GM12865 (cell line): ENCODE measurements at places on chromosomes 5 and 9.

- DNase-seq: no peak
Measured at GRCh38 chr9:124277420-124277819, 19.7 kb downstream of the NEK6 start.

DNA sequence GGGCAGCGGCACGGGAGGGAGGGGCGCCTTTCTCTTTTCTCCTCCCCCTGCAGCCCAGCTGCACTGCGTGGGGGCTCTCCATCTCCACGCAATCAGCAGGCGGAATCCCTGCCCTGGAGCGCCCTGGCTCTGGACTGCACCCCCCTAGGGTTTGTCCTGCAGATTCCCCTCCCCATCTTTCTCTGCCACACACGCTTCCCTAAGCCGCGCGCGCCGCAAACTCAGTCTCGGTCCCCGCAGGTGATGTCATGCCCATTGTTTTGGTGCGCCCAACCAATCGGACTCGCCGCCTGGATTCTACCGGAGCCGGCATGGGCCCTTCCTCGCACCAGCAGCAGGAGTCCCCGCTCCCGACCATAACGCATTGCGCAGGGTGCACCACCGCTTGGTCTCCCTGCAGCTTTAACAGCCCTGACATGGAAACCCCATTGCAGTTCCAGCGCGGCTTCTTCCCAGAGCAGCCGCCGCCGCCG, at the start of gene KCNN2:
TSS of gene KCNN2 (plus strand) at position 347 of the 473 bp plus-strand sequence. CDS start at position 417, 70 bp downstream.
- peak; percentile 52 for DNase-seq

GRCh38 chr9:133074111-133074651, 12.4 kb downstream of the CEL start:
- DNase-seq: no peak

DNA sequence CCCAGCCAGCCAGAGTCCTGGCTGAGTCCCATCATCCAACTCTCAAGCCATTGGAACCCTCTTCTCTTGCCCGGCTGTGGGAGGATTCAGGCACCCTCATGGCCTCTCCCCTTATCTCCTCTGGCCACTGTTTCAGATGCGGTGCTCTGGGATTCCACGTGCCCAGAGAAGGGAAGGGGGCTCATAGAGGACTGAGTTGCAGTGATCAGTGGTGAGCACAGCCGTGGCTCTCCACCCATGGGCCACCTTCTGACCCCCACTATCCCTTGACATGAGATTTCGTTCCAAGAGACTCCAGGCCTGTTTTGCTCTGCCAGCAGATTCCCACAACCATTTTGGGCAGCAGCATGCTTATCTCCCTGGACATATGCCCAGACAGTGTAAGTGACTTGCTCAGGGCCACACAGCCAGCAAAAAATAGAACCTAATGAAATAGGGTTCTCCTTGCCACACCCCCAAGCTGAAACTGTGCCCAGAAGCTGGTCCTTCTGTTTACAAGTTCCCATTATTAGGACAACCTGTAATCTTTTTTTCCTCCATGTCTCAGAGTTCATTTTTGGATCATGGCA, 2.7 kb downstream of the GPX3 start:
- DNase-seq: no peak

DNA sequence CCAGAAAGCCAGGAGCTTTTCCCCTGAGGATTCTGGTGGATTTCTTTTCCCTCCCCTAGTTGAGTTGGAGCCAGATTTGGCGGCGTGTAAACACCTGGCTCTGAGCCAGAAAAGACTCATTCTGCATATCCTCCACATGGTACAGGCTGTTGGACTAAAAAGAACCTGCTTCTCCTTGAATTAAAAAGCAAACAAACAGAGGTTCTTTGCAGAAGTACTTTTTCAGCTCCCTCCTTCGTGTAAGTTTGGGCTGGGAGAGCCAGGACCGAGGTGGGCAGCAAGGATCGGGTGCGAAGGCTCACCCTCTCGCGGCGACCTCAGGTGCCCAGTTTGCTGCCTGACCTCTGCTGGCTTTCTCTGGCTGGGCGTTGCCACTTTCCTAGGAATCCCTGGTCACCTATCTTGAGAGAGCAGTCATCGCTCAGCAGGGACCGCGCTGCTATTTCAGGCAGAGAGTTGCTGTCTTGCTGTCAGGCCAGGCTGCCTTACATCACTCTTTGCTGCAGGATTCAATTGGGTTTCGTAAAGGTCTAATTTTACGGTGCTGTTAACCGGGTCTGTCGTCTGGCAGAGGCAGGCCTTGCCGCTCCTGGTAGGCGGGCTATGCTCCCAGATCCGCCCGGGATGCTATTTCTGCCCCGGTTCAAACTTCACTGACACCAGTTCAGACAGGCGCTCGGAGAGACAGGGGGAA, 3.2 kb downstream of the PAPPA start:
- DNase-seq: no peak

DNA sequence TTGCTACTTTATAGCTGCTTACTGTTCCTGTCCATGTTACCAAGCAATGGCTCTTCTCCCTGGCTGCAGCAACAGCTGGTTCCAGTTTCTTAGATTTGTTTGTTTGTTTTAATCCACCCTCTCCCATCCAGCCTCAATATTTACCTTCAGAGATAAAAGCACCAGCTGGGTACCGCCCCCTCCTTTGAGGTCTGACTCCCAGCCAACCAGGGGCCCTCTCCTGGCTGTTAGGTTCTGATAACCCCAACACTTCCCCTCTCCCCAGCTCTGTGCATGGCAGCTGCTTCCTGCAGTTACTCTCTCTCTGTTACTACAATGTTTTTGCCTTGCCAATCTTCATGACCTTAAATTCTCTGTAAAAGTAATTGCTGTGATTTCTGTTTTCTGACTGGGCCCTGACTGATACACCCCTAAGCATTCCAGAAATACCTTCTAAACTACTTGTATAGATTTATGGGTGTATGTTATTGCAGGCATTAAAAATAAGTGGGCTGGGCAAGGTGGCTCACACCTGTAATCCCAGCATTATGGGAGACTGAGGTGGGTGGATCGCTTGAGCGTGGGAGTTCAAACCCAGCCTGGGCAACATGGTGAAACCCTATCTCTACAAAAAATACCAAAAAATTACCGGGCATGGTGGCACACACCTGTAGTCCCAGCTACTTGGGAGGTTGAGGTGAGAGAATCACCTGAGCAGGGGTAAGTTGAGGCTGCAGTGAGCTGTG, 2.6 kb upstream of the GCNT1 start:
- DNase-seq: peak; percentile 42

DNA sequence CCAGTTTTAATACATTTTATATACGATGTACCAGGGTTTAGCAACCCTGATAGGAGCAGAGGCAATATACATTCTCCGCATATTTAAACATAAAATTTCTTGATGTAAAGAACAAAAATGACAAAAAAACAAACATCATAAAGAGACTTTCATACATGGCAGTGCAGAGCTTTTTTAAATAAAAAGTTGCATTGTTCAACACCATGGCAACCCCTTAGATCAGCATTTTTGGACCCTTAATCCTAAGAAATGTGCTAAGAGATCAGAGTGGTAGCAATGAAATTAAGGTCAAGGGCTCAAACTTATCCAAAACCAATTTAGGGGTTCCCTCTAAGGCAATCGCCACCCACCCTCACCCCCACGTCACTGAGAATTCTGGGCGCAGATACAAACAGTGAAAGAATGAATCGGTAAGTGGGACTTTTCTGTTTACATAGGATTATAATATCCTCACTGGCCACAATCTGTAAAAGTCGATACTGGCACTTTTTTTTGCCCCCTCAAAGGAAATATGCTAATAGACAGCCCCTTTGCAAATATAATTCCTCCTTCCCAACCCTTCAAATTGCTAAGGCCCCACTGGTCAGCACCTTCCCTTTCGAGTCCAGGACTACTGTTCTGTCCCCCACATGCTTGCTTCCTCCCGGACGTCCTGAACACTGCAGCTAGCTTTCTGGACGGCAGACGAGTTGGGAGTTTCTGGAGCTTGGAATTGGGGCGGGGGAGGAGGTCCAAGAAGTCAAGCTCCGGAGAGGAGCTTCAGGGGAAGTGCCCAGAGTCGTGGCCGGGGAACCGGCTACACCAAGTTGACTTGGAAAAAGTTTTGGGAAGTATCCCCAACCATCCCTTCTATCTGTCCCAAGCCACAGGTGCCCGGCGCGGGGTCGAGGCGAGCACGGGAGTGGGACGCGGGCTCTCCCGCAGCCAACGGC, 2.2 kb downstream of the GAS1 start:
- no peak for DNase-seq

GRCh38 chr5:144369006-144369405, 198.3 kb downstream of the KCTD16 start:
- peak; percentile 15 for DNase-seq
